Osteoblast (primary cell): ENCODE measurements at places on chromosomes 5 and 9. TPM values are rescaled to one million over a fixed set of nuclear protein-coding genes. Genes with fewer than 3 reads are reported as not detected.

- H3K4me3 ChIP-seq: no peak overlapping the region
- peak; percentile 85 for DNase-seq
- no peaks in the 10 kb centered on the region for H3K4me1 ChIP-seq
- H3K27me3 ChIP-seq: no peaks in the 10 kb centered on the region
These were observed 69.4 kb downstream of the MSX2 start for GRCh38 chr5:174793684-174794328.

GRCh38 chr5:73344835-73345234, 103.7 kb downstream of the FOXD1 start:
- DNase-seq: peak; percentile 54
- peaks cover 2% of the 10 kb centered on the region for H3K27me3 ChIP-seq
- no peaks in the 10 kb centered on the region for H3K4me1 ChIP-seq

DNA sequence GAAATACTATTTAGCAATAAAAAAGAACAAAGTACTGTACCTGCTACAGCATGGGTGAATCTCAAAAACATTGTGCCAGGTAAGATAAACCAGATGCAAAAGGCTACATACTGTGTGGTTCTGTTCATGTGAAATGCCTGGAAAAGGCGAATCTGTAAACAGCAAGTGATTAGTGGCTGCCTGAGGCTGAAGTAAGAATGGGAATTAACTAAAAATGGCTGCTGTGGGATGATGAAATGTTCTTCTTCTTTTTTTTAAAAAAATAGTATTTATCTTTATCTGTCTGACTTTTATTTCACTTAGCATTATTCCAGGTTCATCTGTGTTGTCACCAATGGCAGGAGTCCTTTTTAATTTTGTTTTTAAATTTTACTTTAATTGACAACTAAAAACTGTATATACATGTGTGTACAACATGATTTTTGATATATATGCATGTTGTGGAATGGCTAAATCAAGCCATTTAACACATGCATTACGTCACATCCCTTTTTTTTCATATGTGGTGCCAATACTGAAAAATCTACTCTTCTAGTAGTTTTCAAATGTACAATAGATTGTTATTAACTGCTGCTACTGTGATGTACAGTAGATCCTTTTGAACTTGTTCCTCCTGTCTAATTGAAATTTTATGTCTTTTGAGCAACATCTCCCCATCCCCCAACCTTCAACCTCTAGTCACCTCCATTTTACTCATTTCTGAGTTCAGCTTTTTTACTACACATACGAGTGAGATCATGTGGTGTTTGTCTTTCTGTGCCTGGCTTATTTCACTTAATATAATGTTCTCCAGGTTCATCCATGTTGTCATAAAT, 62.9 kb upstream of the TNFAIP8 start:
- no peaks in the 10 kb centered on the region for H3K27me3 ChIP-seq
- no peak for DNase-seq
- H3K4me3 ChIP-seq: no peak overlapping the region

LCNL1 gene
- total RNA-seq: 4.4 and 5.4 TPM in 2 replicates

PCDHA7 gene
- total RNA-seq: 0.59 and 0.72 TPM in 2 replicates

NEURL1B gene
- 0.29 and 0.36 TPM in 2 replicates for total RNA-seq

- peaks cover 11% of the 10 kb centered on the region for H3K4me1 ChIP-seq
- no peak for DNase-seq
- H3K36me3 ChIP-seq: no peaks in the 10 kb centered on the region
- H3K4me3 ChIP-seq: no peak overlapping the region
- no peak overlapping the region for H3K27ac ChIP-seq
- no peaks in the 10 kb centered on the region for H3K27me3 ChIP-seq
These were observed 98.7 kb downstream of the VAV2 start for GRCh38 chr9:133893191-133893994.

LEAP2 gene
- total RNA-seq: under 0.01 and 0.29 TPM in 2 replicates

- no peak overlapping the region for H3K4me3 ChIP-seq
- no peaks in the 10 kb centered on the region for H3K27me3 ChIP-seq
- DNase-seq: no peak
These were observed 107.7 kb downstream of the MTRR start for GRCh38 chr5:7976411-7977190.

- no peaks in the 10 kb centered on the region for H3K36me3 ChIP-seq
- no peak overlapping the region for H3K4me3 ChIP-seq
- no peak for DNase-seq
- H3K4me1 ChIP-seq: peaks cover 11% of the 10 kb centered on the region
- no peaks in the 10 kb centered on the region for H3K27me3 ChIP-seq
These were observed 1.5 kb upstream of the HMGCR start for GRCh38 chr5:75335486-75335885.

ABCA1 gene
- 50.1 and 73.1 TPM in 2 replicates for total RNA-seq

GRCh38 chr5:168513861-168514428, 15.2 kb upstream of the FBLL1 start:
- no peak overlapping the region for H3K4me3 ChIP-seq
- H3K4me1 ChIP-seq: no peaks in the 10 kb centered on the region
- DNase-seq: no peak
- H3K36me3 ChIP-seq: peaks cover 99% of the 10 kb centered on the region
- H3K27me3 ChIP-seq: no peaks in the 10 kb centered on the region

DNA sequence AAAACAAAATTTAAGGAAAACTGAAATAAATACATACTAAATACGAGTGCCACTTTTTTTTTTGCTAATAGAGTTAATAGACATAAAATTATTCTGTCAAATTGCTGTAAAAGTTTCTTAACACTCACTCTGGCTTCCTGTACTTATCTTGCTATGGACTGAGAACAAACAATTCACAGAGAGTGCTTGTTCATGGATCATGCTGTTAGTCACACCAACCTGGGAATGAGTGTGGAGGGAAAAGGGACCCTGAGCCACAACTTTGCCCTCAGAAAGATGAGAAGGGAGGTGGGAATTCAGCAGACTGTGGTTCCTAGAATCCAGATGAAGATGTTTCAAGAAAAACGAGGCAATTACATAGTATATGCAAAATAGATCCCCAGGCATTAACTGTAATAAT, 246.9 kb downstream of the FBXL7 start:
- no peaks in the 10 kb centered on the region for H3K4me1 ChIP-seq
- no peak overlapping the region for H3K4me3 ChIP-seq
- no peaks in the 10 kb centered on the region for H3K36me3 ChIP-seq
- no peak overlapping the region for H3K27ac ChIP-seq

CXCL14 gene
- not detected in 2 replicates for total RNA-seq

GRCh38 chr5:55407984-55408383, 100.2 kb downstream of the MTREX start:
- no peaks in the 10 kb centered on the region for H3K4me1 ChIP-seq
- no peak for DNase-seq
- H3K27ac ChIP-seq: no peak overlapping the region
- H3K36me3 ChIP-seq: peaks cover 26% of the 10 kb centered on the region

- H3K36me3 ChIP-seq: no peaks in the 10 kb centered on the region
- H3K4me3 ChIP-seq: no peak overlapping the region
- H3K27ac ChIP-seq: no peak overlapping the region
- no peaks in the 10 kb centered on the region for H3K27me3 ChIP-seq
These were observed 8.0 kb downstream of the TGFBR1 start for GRCh38 chr9:99112750-99113413.

DNA sequence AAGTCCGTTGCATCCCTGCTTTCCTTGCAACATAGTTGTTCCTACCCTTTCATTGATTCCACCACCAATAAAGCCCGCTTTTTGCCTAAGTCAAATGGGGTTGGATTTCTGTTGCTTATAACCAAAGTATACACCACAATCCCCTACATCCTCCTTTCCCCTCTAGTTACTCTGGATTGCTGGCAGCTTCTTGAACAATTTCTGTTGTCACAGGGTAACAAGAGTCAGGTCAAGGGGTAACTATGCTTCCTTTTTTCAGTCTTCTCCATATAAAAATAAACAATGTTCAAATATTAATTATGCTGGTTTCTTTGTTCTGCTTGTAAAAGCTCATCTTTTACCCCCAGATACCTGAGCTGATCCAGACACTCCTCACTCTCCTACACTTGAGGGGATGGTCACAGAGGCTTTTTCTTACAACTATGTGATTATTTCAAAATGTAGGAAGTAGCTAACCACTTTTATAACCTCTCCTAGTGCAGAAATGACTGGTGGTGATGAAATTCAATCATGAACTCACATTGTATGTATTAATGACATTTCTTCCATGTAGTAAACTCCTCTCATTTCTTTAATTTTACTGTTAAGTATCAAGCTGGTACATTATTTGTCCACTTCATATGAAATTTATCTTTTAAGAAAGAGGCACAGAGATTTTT, 136.5 kb downstream of the SNX18 start:
- no peak overlapping the region for H3K27ac ChIP-seq
- no peaks in the 10 kb centered on the region for H3K36me3 ChIP-seq
- peaks cover 11% of the 10 kb centered on the region for H3K4me1 ChIP-seq
- H3K27me3 ChIP-seq: no peaks in the 10 kb centered on the region

IL4 gene
- not detected in 2 replicates for total RNA-seq

DNA sequence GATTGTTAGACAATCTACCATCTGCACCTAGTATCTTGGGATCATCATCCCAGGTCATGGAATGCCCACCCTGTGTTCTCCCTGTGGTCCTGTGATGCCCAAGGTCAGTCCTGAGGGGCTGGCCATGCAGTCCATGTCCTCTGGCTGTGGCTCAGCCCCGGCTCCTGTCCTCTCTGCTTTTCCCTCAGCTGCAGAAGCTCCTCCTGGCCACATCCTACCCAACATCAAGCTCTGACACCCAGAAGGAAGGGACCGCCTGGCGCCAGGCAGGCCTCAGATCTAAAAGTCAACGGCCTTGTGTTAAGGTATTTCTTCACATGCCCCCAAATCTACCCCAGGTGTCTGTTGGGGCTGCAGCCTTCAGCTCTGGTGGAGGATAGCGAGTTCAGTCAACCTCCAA, 100.5 kb downstream of the PPARGC1B start:
- no peak overlapping the region for H3K4me3 ChIP-seq
- H3K4me1 ChIP-seq: peaks cover 6% of the 10 kb centered on the region
- H3K36me3 ChIP-seq: no peaks in the 10 kb centered on the region
- no peak overlapping the region for H3K27ac ChIP-seq

DNA sequence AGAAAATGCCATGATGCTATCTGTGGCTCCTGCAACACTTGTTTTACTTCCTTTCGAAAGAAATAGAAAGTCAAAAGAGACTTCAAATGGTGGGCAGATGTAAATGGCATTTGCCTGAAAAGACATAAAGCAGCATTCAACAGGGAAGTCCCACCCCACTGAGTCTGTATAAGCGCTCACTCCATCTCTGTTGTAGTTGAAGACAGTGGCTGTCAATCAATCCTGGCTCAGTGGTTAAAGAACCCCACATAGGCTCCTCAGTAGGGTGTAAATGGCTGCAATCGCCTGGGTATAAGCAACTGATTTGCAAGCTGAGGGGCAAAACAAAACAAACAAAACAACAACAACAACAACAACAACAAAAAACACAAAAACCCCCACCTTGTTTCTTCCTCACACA, 158.7 kb downstream of the EFNA5 start:
- H3K27ac ChIP-seq: no peak overlapping the region
- no peaks in the 10 kb centered on the region for H3K36me3 ChIP-seq
- H3K4me3 ChIP-seq: no peak overlapping the region
- no peaks in the 10 kb centered on the region for H3K4me1 ChIP-seq
- no peaks in the 10 kb centered on the region for H3K27me3 ChIP-seq

DNA sequence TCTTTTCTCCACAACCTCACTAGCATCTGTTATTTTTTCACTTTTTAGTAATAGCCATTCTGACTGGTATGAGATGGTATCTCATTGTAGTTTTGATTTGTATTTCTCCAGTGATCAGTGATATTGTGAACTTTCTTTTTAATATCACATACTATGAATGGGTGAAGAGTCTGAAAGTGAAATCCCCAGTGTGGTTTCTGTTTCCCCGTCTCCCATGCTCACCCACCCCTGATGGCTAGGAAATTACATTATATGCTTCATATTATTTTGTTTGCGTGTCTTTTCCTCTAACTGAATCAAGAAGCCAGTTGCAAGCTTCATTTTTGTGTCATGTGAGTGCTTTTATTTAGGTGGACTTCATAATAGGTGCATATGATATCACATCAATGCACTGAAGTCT, 171.1 kb downstream of the ARHGAP26 start:
- H3K4me3 ChIP-seq: no peak overlapping the region
- H3K4me1 ChIP-seq: no peaks in the 10 kb centered on the region
- H3K27me3 ChIP-seq: no peaks in the 10 kb centered on the region
- DNase-seq: no peak

DNA sequence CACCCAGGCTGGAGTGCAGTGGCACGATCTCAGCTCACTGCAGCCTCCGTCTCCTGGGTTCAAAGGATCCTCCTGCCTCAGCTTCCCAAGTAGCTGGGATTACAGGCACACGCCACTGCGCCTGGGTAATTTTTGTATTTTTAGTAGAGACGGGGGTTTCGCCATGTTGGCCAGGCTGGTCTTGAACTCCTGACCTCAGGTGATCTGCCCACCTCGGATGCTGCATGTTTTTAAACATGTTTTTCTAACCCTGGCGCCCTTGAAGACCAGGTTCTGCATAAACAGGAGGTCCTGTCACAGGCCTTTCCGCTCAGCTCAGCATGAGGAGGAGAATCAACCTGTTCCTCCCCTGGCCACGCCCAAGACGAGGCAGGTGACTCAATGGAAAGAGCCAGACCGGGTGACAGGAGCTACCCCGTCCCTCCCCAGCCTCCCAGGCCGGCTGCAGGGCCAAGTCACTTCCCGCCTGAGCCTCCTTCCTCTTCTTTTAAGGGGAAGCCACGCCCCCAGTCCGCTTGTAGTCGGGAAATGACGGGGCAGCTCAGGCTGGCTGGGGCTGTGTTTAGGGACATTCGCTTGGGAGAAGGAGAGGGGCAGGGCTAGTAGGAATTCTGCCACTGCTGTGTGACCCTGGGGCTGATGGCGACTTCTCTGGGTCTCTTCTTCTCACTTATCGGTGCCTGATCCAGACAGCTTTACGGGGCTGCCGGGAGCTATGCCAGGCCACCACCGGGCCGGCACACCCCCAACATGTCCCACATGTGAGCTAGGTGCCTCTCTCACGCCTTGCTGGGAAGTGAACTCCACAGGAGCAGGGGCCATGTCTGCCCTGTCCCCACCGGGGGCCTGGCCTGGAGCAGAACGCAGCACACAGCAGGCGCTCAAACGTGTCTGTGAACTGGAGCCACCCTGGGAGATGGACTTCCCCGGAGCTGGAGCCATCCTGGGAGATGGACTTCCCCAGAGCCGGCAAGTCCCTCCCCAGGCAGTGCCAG, 6.1 kb downstream of the NOTCH1 start:
- H3K4me3 ChIP-seq: no peak overlapping the region
- peak overlapping the region; percentile 45 for H3K27ac ChIP-seq
- no peaks in the 10 kb centered on the region for H3K27me3 ChIP-seq
- peaks cover 21% of the 10 kb centered on the region for H3K4me1 ChIP-seq
- H3K36me3 ChIP-seq: peaks cover 8% of the 10 kb centered on the region

- no peak for DNase-seq
- H3K27me3 ChIP-seq: peaks cover 5% of the 10 kb centered on the region
- no peaks in the 10 kb centered on the region for H3K4me1 ChIP-seq
- H3K27ac ChIP-seq: no peak overlapping the region
- no peak overlapping the region for H3K4me3 ChIP-seq
These were observed 50.7 kb upstream of the C6 start for GRCh38 chr5:41264019-41264418.
